ENCODE measurements at places on chromosomes 5 and 9. TPM values are rescaled to one million over a fixed set of nuclear protein-coding genes. Genes with fewer than 3 reads are reported as not detected.
A peak's percentile ranks its signal among the peaks of the same experiment; 100 is the strongest.

The SLC36A3 gene
- not detected for total RNA-seq

The CFAP157 gene
- total RNA-seq, result 0.85 TPM

DNA sequence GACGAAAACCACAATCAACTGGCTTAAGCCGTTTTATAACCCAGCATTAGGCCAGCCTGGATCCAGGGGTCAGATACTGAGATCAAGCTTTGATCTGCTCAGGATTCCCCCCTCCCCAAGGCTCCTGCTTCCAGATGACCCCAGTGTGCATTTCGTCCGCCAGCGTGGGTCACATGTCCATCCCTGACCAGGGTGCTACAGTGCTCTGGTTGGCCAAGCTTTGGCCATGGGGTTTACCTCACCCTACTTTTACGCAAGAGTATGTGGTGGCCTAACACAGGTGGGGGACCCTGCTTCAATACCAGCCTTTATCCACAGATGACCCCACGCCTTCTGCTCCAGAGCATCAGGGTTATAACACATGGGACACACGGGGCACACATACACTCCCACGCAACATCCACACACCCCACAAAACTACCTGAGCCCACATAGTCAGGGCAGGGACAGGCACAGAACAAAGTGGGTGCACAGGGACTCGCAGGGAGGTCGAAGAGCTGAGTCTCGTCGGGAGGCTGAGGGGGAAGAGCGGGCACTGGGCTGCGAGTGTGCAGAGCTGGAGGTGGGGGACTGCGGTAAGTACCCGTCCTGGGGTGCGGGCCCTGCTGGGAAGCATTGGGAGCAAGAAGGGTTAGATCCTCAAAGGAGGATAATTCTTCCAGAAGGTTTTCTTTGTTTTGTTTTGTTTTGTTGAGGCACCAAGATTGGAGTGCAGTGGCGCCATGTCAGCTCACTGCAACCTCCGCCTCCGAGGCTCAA lies 5.0 kb upstream of the SQSTM1 start:
- H3K4me3 ChIP-seq, result peak overlapping the region; percentile 82
- H3K36me3 ChIP-seq, result peaks cover 7% of the 10 kb centered on the region
- peaks cover 3% of the 10 kb centered on the region for H3K27me3 ChIP-seq
- no peak for DNase-seq

DNA sequence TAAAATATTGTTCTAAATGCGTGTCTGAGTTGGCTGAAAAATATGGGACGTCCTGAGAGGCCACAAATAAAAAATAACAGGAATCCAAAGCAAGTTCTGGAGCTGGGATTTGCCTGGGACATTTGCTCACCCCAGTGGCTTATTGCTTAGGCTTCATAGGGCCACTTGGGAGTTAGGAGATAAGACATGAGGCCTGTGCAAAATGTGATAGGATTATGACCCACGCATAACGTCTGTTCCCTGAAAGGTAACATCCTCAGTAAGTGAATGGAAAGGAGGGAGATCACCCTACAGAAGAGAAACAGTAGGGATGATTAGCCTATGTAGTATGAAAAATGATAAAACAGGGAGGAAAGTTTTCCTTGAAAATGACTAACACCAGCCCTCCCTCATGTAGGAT lies 269.4 kb downstream of the EPB41L4A start:
- no peaks in the 10 kb centered on the region for H3K36me3 ChIP-seq
- no peak overlapping the region for H3K4me3 ChIP-seq
- H3K27me3 ChIP-seq, result no peaks in the 10 kb centered on the region
- H3K4me1 ChIP-seq, result no peaks in the 10 kb centered on the region
